ENCODE measurements at places on chromosomes 7 and 10. TPM values are rescaled to one million over a fixed set of nuclear protein-coding genes. Genes with fewer than 3 reads are reported as not detected.

CNPY1 gene
- total RNA-seq: not detected

ACTA2 gene
- 19.4 TPM for total RNA-seq

HOXA3 gene
- total RNA-seq: not detected

SLF2 gene
- total RNA-seq: 19.9 TPM

CALY gene
- not detected for total RNA-seq

TAX1BP1 gene
- total RNA-seq: 18.6 TPM

MYOZ1 gene
- not detected for total RNA-seq

GJC3 gene
- total RNA-seq: not detected

DNA sequence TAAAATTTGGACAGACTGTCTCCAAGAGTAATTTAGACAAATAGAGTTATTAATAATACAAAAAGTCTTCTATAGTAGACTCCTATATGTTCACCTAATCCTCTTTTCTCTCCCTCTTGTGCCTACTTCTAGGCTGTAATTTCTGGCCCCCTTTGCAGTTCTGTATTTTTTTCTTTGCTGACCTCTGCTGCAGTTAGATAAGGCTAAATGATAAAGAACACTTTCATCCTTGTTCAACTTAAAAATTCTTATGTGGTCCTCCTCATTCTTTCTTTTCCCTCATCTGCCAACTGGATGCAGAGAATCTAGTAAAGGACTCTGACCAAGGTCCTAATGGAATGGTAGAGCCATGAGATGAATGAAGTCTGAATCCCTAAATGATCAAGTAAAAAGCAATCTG lies 20.1 kb downstream of the GLCCI1 start:
- DNase-seq: no peak

- peak; percentile 68 for DNase-seq
These were observed 9.1 kb upstream of the CSGALNACT2 start for GRCh38 chr10:43128958-43129706.

DNA sequence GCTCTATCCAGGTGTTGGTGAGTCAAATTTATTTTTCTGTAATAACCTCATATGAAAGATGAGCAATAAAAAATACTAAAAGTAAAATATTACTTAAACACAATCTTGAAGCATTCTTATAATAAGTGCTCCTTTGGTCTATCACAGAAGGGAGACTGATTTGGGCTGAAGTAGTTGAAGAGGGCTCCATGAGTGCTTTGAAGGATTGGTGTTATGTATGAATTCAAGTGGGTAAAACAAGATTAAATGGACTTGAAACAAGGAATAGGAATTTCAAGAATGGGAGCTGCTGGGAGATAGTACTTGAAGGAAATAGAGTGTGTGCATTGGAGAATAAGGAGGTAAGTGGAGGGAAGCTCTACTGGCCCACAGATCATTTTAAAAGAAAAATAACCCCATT lies 7.3 kb upstream of the OR2A2 start:
- no peak for DNase-seq

DNA sequence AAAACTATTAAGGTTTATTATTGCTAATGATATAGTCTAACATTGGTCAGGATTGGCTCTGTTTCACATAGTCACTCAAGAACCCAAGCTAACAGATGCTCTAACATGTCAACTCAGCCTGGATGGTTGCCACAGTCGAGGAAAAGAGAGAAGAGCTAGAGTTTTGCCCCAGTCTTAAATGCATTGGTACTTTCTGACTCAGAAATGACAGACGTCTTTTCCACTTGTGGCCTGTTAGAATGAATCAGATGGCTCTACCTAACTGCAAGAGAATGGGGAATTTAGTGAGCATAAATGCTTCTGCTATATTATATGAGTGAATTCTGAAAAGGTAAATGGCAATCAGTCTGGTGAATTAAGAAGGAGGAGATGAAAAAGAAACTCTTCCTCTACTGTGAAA lies 13.9 kb downstream of the HECTD2 start:
- peak; percentile 8 for DNase-seq

DNA sequence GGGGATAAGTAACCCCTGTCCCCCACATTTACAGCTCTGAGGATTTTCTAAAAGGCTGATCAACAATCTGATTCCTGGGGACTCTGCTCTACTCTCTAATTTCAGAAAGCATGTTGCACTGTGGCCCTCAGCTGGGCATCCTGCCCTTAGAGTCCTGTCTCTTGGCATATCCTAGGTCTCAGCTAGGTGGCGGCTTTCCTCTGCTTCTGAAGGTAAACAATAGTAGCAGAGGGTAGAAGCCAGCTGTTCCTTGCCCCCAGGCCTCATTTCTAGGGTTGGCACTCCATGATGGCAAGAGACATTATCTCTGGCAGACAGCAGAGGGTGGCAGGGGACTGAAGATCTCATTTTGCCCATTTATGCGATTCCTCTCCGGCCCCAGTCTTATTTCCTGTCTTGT lies 77.0 kb downstream of the ADCYAP1R1 start:
- no peak for DNase-seq

DNA sequence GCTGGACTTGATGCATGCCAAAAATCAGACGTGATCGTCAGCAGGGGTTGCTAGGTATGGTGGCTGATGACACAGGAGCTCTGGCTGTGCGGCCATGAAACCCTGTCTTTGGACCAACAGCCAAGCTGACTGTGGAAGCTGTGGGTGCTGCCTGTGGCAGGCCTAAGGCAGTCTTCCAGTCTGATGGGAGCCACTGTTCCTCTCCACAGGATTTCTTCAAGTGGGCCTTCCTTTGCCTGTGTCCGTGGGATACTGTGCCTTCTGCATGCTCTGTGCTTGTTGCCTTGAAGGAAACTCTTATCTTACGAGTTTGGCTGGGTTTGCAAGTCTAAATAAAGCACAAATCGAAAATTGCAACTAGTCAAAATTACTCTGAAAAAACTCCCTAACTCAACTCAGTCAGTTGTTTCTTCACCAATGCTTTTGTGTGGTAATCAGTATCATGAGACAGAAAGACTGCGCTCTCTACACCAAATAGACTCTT lies 101.9 kb upstream of the PDLIM1 start:
- DNase-seq: no peak

- no peak for DNase-seq
These were observed 88.1 kb upstream of the FAM204A start for GRCh38 chr10:118430190-118430589.

DNA sequence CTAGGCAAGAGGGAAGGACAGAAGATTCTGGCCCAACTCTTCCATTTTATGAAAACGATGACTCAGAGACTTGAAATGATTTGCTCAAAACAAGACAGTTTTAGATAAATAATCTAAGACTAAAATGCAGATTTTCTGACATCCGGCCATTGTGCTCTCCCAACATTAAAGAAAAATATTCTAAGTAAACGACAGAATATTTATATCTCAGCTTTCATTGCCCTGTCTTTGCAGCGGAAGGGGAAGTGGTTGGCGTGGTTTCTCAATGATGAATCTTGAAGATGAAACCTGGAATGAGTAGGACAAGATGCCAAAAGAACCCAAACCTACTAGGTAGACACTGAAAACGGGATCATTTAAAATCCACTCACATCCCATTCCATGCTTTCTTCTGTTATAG lies 28.9 kb upstream of the NPY start:
- DNase-seq: no peak

- DNase-seq: no peak
These were observed 97.6 kb upstream of the ITGB1 start for GRCh38 chr10:33055625-33056024.

GRCh38 chr7:96800824-96801223 lies 91.2 kb upstream of the SEM1 start:
- no peak for DNase-seq

- no peak for DNase-seq
These were observed 137.9 kb downstream of the DNAJB6 start for GRCh38 chr7:157474685-157475084.

DNA sequence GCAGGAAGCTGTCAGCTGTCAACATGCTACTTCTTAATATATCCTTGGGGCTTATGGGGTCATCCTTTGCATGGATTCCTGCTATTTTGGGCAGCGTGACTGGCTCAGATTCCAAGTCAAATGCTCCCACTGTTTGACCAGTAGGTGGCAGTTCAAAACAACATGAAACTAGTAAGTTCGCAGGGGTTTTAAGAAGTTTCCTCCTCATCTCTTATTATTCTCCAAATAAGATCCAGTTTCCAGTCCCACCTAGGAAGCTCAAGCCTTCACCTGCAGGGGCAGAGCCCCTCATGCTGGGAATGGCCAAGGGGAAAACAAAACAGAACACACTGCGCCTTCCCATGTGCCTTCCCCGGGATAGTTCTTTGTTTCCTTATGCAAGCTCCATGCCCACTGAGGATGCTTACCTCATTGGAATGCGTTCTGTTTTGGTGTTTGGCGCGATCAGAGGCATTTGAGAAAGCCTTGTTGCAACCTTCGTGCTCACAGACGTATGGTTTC lies 259.8 kb downstream of the GLI3 start:
- no peak for DNase-seq

DNA sequence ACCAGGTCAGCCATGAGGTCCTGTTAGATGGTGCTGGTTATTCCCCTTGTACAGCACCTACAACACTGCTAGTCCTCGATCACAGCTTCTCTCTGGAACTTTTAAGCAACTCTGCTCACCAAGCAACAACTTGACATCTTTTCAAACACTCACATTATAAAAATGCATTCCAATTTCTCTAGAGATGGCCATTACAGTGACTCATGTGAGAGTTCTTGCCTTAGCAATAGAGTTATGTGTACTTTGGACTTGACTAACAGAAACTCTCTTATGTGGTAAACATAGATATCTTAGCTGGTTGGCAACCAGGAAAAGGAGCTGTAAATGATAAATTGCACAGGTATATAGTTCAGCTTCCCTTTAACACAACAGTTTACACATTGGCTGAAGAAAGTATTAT lies 122.2 kb downstream of the PDE1C start:
- no peak for DNase-seq

DNA sequence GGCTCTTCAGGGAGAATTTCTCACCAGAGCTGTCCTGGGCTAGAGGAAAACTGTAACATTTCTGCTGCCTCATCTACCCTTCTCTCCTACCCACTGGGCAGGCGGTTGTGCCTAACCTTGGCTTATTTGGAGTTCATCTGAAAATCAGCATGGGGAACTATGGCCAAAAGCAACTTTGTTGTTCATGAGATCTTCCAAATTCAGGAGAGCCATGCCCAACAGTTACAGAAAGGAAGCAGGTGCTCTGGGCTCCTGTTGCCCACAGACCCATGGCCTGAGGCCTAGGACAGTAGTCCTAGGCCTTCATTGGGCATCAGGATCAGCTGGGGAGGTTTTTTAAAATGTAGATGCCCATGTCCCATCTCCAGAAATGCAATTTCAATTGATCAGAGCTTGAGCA lies 85.2 kb downstream of the GRID1 start:
- DNase-seq: no peak

DNA sequence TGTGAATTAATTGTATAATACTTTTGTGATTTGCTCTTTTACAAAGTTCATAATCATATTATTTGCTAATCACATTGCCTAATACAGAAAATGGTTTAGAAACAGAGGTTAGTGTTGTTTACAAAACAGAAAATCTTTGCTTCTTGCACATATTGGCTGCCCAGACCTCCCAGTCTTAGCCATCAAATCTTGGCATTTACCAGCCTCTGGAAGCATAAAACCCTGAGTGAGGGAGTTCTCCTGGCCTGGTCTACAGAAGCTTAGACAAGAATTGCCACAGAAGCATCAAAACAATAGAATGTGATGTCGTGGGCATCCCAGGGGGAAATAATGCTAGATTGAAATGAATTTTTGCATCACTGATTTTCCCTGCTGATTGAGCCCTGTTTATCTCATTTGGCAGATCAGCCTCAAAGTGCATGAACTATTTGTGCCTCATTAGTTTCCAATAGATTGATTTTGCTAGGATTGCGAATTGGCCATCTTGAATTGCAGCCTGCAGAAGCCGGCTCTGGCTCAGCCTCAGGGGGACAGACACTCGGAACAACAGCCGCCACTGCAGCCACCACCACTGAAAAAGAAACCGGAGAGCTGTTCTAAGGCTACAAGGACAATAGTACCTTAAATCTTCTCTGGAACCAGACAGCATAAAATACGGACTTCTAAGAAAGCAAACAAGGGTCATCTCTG lies 11.1 kb upstream of the SORBS1 start:
- DNase-seq: no peak

DNA sequence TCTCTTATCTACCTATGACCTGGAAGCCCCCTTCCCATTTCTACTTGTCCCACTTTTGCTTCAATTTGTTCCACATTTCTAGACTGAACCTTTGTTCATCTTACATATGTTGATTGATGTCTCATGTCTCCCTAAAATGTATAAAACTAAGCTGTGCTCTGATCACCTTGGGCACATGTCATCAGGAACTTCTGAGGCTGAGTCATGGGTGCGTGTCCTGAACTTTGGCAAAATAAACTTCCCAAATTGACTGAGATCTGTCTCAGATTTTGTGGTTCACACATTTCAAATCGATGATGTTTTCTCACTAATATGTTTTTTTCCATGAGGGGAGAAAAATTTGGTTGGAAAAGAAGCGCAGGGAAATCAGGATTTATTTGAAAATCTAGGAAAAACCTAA lies 406.2 kb upstream of the LRRTM3 start:
- DNase-seq: no peak

DNA sequence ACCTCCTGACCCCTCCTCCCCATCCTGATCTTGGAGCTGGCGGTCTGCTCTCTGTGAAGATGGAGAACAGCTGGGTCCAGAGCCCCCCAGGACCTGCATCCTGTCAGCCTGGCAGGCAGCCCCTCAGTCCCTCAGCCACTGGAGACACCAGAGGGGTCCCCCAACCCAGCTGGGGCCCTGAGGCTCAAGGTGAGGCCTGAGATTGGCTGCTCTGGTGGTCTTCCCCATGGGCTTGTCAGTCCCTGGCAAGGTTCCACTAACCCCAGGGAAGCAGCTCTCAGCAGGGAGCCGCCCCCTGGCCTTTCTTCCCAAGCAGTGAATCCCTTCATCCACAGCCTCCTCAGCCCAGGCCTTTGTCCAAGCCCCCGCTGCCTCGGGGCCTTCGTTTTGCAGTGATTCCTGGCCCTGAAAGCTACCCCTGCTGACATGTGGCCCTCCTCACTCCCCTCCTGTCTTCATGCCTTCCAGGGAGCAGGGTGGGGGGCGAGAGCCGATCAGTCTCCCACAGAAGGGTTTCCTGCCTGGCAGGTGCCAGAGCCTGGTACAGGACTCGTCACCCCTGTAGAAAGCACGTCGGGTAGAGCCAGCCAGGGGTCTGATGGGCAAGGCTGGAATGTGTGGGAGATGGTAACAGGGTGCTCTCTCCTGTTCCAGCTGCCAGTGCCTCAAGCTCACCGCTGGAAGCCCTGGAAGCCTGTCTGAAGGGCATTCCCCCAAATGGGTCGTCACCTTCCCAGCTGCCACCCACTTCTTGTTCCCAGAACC lies 48.5 kb downstream of the ZNF467 start:
- no peak for DNase-seq

Measured in MG63 (cell line).